CD4-positive, alpha-beta T cell treated with Interleukin-6 for 4 hours (primary cell): ENCODE measurements at places on chromosomes 12 and 14.

GRCh38 chr12:109766251-109766778, 52.7 kb downstream of the FAM222A start:
- DNase-seq, result no peak

DNA sequence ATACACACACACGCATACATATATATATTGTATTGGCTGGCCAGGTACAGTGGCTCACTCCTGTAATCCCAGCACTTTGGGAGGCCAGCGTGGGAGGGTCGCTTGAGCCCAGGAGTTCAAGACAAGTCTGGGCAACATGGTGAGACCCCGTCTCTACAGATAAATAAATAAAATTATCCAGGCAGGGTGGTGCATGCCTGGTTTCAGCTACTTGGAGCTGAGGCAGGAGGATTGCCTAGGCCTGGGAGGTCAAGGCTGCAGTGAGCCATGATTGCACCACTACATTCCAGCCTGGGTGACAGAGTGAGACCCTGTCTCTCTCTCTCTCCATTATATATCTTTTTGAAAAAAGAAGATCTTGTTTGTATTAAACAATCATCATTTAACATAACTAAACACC, 4.6 kb upstream of the SYNE3 start:
- no peak for DNase-seq

- no peak for DNase-seq
Measured at GRCh38 chr12:111410431-111411184, 4.9 kb downstream of the SH2B3 start.

GRCh38 chr12:113645603-113646002, 173.9 kb upstream of the LHX5 start:
- no peak for DNase-seq

GRCh38 chr14:92675976-92676375, 72.5 kb downstream of the LGMN start:
- DNase-seq, result no peak

GRCh38 chr12:29023436-29024076, 125.5 kb upstream of the FAR2 start:
- no peak for DNase-seq

DNA sequence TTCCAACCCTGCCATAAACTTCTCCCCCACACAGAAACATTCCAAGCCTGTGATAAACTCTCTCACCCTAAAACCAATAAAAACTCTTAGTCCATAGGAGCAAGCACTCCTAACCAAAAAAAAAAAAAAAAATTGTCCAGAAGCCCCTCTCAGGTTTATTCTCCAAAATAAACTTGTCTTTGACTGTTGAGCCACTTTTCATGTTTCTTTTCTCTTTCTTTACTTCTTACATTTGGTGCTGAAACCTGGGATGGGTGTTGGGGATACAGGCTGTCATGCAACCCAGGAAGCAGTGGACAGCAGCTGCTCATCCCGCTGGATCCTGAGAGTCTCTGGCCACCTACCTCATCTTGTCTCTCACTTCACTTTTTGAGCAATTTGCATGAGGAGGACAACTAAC, 2.0 kb upstream of the ADAM20 start:
- DNase-seq, result no peak

DNA sequence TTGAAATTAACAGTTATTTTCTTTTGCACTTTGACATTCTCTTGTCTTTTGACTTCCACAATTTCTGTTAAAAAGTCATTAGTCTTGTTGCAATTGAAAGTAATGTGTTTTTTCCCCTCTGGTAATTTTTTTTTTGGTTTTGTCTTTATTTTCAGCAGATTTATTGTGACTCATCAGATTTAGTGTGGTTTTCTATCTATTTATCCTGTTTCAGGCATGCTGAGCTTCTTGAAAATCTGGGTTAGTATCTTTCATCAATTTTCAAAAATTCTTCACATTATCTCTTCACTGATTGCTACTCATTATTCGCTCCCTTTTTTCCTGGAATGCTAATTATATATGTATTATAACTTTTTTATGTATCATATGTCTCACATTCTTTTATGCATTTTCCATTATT, 15.3 kb upstream of the NTF3 start:
- no peak for DNase-seq
